Left lung (tissue), 14 donors: ENCODE measurements at places on chromosomes 7 and 10. TPM values are rescaled to one million over a fixed set of nuclear protein-coding genes. Genes with fewer than 3 reads are reported as not detected.

GRCh38 chr10:5670662-5671375 is 4.4 kb upstream of the ASB13 start:
- no peaks in the 10 kb centered on the region for H3K27me3 ChIP-seq
- no peaks in the 10 kb centered on the region for H3K36me3 ChIP-seq
- H3K27ac ChIP-seq = no peak overlapping the region
- H3K4me1 ChIP-seq = peaks cover 6% of the 10 kb centered on the region

DNA sequence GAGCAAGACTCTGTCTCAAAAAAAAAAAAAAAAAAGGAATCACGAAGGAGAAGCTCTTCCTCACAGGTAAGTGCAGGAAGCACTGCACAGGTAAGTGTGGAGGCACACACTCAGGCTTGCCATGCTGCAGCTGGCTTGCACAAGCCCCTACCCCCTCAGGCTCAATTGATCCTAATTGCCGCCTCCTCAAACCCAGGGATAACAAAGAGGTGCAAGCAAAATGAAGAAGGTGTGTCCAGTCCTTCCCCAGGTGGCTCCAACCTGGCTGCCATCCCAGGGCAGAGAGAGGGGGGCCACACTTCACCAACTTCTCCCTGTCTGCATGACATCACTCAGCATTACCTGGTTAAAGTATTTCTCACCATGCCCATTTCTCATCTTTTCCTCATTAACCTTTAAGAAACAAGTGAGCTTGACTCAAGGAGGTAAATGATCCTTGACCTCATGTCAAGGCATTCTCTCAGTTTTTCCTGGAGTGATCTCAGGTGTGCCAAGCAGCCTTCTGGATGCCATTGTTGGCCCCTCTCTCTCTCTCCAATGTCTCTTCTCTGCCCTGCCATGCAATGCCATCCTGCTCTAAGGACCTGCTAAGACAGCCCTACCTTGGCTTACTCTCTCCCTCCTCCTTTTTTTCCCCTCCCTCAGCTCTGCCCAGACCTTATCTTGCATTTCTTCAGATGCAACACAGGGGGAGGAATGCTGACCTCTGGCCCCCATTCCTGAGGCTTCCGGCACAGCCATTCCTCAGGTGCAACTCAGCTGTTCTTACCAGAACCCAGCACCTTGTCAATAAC is 13.0 kb upstream of the TRPV6 start:
- no peak for DNase-seq
- H3K27me3 ChIP-seq = no peaks in the 10 kb centered on the region
- H3K36me3 ChIP-seq = no peaks in the 10 kb centered on the region
- H3K27ac ChIP-seq = peak overlapping the region; percentile 1

DNA sequence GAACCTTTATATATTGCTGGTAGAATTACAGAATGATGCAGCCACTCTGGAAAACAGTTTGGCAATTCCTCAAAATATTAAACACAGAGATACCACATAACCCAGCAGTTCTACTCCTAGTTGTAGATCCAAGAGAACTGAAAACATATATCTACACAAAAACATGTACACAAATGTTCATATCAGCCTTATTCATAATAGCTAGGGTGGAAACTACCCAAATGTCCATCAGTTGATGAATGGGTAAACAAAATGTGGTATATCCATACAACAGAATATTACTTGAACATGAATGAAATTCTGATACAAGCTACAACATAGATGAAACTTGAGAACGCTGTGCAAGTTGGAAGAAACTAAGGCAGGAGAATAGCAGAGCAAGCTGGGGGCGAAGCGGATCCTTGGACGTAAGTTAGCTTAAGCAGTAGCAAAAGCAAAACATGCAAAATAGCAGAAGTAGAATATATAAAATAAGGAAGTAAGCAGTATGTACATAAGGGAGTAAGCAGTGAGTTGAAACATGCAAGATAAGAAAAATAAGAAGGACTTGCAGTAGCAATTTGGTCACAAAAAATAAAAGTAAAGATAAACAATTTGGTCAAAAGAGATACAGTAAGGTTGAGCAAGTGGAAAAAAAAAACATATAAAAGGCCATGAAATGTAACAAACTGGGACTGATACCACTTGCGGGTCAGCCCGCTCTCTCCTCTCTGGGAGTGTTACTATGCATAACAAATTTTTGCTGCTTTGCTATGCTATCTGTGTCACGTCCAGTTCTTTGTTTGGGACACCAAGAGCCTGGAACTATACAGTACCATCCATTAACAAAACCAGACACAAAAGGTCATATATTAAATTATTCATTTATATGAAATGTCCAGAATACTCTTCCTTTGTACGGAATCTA is 18.0 kb upstream of the HILPDA start:
- DNase-seq = no peak
- H3K36me3 ChIP-seq = no peaks in the 10 kb centered on the region
- no peaks in the 10 kb centered on the region for H3K27me3 ChIP-seq
- H3K4me3 ChIP-seq = no peak overlapping the region
- H3K27ac ChIP-seq = peak overlapping the region; percentile 51
- peaks cover 7% of the 10 kb centered on the region for H3K4me1 ChIP-seq

- H3K27ac ChIP-seq = no peak overlapping the region
- H3K27me3 ChIP-seq = no peaks in the 10 kb centered on the region
- H3K36me3 ChIP-seq = no peaks in the 10 kb centered on the region
- no peak overlapping the region for H3K4me3 ChIP-seq
These were observed 155.4 kb downstream of the POU6F2 start for GRCh38 chr7:39133088-39133487.

DNA sequence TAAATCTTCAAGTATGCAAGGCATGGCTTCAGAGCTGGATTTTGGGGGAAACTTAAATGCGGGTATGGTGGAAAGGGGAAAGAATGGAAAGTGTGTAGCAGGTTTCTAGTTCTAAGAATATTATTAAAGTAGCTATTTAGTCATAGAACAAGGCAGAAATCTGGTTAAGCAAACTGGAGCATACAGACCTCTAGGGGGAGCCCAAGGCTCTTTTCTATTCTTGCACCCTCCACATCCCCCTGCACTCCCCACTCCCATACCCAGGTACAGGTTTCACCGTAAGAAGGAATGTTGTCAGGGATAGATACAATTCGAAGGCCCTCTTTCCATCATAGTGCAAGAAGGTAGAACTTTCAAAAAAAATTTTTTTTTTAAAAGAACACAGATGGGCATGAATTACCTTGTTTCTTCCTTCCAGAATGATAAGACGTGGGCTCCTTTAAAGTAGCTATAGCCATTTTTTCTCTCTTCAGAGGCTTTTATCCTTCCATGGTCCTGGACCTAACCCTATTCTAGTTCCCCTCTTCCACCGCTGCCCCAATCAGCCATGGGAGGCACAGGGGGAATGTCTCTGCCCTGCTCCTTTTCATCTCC is 41.5 kb upstream of the SMIM30 start:
- DNase-seq = peak; percentile 22
- no peaks in the 10 kb centered on the region for H3K27me3 ChIP-seq
- H3K4me1 ChIP-seq = no peaks in the 10 kb centered on the region
- H3K36me3 ChIP-seq = no peaks in the 10 kb centered on the region
- H3K27ac ChIP-seq = no peak overlapping the region
- no peak overlapping the region for H3K4me3 ChIP-seq

DNA sequence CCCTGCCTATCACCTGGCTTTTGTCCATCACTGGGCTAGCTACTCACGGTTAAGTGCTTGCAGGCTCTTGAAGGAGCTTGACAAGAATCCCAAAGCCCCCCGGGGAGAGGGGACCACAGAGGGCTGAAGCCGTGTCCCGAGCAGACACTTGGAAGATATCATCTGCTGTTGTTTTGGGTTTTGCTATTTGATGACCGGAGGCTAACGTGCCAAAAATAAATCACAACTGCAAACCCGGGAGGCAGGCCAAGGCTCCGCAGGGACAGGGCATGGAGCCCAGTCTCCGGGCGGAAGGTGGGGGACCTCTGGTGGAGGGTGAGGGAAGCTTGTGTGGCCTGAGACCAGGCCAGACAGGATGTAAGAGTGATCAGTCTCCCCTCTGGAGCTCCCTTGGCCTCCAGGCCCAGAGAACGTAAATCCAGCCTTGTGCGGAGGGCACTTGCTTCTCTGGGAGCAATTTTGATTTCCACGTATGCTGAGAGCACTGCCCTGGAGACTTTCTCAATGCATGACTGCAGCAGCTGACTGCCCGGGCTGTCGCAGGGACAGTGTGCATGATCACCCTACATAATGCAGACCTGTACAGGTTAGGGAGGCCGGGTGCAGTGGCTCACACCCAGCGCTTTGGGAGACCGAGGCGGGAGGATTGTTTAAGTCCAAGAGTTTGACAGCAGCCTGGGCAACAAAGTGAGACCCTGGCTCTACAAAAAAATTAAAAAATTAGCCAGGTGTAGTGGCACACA is at the start of gene PHKG1:
TSS of gene PHKG1 (minus strand) at position 164 of the 743 bp plus-strand sequence. CDS start 4,011 bp downstream, outside the sequence.
- H3K4me3 ChIP-seq = no peak within 1 kb of the TSS
- no peak within 1 kb of the TSS for H3K27ac ChIP-seq
- H3K4me1 ChIP-seq = peaks cover 8% of the 10 kb centered on the region
- no peaks in the 10 kb centered on the region for H3K36me3 ChIP-seq
- no peaks in the 10 kb centered on the region for H3K27me3 ChIP-seq

DNA sequence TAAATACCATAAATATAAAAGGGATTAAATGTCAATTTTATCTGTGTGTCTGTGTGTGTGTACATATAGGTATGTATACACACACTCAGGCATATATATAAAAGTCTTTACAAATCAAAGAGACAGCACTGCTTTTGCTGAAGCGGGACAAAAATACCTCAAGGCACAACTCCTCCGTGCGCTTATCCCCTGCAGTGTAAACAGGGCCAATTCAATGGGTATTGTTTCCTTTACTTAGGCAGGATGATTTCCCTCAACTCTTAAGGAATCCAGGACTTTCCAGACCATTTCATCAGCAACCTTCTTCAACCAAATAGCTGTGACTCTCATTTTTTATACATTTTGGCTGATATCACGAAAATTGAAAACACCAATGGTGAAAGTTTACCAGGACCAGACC is 227.7 kb downstream of the CRPPA start:
- H3K4me3 ChIP-seq = no peak overlapping the region
- H3K4me1 ChIP-seq = no peaks in the 10 kb centered on the region
- no peak overlapping the region for H3K27ac ChIP-seq
- H3K27me3 ChIP-seq = no peaks in the 10 kb centered on the region

DNA sequence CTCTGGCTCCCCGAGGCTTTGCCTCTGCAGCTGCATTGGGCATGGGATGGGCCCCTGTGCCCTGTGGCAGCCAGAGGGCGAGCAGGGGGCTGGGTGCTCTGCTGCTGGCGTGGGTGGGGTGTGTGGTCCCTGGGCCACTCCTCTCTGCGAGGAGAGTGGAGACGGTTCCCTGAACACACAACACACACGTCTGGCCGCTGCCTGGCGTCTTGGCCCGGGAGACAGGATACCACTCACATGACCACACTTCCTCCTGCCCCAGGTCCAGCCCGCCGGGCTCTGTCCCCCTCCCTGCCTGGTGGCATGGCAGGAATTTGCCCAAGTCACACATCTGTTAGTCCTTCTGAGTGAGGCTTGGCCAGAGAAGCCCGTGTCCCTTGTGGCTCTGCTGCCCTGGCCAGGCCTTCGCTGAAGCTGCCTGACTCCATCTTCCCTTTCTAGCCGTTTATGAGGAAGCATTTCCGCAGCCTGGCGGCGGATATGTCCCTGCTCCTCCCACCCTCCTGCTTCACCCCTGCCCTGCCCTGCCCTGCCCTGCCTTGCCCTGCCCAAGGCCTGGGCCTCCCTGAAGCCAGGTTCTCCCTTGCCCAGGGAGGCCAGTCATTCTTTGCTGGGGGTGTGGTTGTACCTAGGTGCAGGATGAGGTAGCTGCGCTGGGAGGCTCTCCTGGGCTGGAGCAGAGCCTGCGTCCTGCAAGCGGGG is 3.0 kb downstream of the BRI3 start:
- H3K4me3 ChIP-seq = peak overlapping the region; percentile 79
- peaks cover 70% of the 10 kb centered on the region for H3K4me1 ChIP-seq
- peaks cover 70% of the 10 kb centered on the region for H3K36me3 ChIP-seq
- no peaks in the 10 kb centered on the region for H3K27me3 ChIP-seq
- peak; percentile 96 for DNase-seq

- no peak overlapping the region for H3K27ac ChIP-seq
- peaks cover 4% of the 10 kb centered on the region for H3K27me3 ChIP-seq
- H3K4me3 ChIP-seq = no peak overlapping the region
- H3K4me1 ChIP-seq = no peaks in the 10 kb centered on the region
These were observed 23.4 kb downstream of the ATOH7 start for GRCh38 chr10:68208424-68209042.

DNA sequence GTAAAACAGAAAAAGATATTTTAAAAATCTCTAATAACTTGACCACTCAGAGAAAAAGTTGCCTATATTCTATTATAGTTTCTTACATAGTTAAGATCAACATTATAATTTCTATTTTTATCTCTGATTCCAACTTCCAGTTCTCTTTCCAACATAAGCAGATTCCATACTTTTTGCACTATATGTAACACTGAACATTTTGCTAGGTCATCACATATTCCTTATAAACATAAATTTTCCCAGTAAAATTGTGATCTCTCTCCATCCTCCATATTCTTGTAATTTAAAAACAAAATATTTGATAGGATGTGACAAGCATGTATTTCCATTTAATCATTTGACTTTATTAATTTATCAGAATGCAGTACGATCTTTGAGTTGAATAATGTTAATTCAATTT is 170.4 kb upstream of the THSD7A start:
- H3K4me3 ChIP-seq = no peak overlapping the region
- no peaks in the 10 kb centered on the region for H3K27me3 ChIP-seq
- H3K36me3 ChIP-seq = no peaks in the 10 kb centered on the region
- DNase-seq = no peak
- H3K4me1 ChIP-seq = no peaks in the 10 kb centered on the region

DNA sequence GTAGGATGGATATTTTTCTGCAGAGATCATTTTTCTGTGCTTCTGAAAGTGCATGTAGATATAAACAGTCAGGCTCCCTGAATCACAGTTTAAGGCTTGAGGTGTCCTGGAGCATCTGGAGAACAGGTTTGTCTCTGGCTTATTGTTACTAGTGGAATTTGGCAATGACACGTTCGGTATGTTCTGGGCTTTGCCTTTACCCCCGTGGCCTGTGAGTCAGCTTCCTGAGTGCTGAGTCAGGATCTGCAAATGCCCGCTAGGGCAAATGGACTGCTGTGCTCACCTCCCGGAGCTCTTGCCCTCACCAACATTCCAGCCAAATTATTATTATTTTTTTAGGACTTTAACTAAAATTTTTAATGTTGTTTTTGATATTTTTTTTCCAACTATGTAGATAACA is 192.5 kb upstream of the PRSS1 start:
- no peak overlapping the region for H3K4me3 ChIP-seq
- peaks cover 7% of the 10 kb centered on the region for H3K4me1 ChIP-seq
- H3K27me3 ChIP-seq = peaks cover 4% of the 10 kb centered on the region
- DNase-seq = no peak
- H3K27ac ChIP-seq = no peak overlapping the region

GRCh38 chr10:122294511-122295450 is 23.7 kb downstream of the BTBD16 start:
- H3K4me1 ChIP-seq = no peaks in the 10 kb centered on the region
- H3K27ac ChIP-seq = no peak overlapping the region
- H3K27me3 ChIP-seq = no peaks in the 10 kb centered on the region
- H3K4me3 ChIP-seq = no peak overlapping the region
- DNase-seq = no peak
- H3K36me3 ChIP-seq = no peaks in the 10 kb centered on the region

Gene TMEM184A
- 2.1 TPM for polyA plus RNA-seq

Gene GHRHR
- 0.31 TPM for polyA plus RNA-seq

Gene ZCWPW1
- polyA plus RNA-seq = 9.8 TPM

Gene IFIT1
- polyA plus RNA-seq = 17.0 TPM

Gene OR13A1
- not detected for polyA plus RNA-seq

Gene CDK6
- 52.2 TPM for polyA plus RNA-seq

Gene CYP3A7
- polyA plus RNA-seq = 0.79 TPM
